ENCODE measurements at places on chromosomes 3 and 15. TPM values are rescaled to one million over a fixed set of nuclear protein-coding genes. Genes with fewer than 3 reads are reported as not detected.

Gene TEX55
- total RNA-seq: not detected

Gene MASP1
- total RNA-seq: 178 TPM

Gene B4GALT4
- 19.6 TPM for total RNA-seq

Gene ADAMTS9
- 1.5 TPM for total RNA-seq

Data from smooth muscle cell of trachea (primary cell).